ENCODE measurements at places on chromosomes 11 and 22.

GRCh38 chr11:92304271-92304670 lies 79.7 kb downstream of the FAT3 start:
- no peak for DNase-seq

GRCh38 chr11:62879235-62879978 lies 1.3 kb upstream of the SLC3A2 start:
- DNase-seq, result no peak

DNA sequence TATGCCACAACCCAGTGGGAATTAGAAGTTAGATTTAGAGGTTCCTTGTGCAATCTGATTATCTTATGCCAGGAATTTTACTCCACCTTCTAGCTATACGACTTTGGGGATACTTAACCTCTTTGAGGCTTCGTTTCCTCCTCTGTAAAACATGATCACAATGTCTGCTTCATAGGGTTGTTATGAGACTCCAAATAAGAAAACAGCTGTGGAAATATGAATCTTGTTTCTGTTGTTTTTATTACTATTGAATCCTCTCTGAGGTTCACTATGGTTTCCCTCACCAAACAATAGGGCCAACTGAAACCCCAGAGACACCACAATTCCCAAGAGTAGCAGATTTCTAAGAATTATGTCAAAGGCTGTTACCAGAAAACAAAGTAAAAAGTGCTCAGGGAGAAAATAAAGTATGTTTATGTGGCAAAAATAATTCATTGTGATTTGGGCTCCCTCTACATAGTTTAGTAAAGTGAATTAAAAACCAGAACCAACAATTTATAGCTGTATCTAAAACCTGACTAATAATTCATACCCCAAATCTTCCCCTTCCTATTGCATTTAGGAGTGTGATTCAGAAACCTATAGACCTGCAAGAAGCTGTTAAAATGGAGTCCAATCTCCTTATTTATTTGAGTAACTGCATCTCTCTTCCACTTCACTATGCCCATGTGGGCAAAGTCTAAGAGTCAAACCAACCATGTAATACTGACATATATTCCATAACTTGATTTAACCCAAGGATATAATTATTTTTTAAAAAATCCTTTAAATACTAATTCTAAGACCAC lies 38.4 kb downstream of the AMBRA1 start:
- DNase-seq, result no peak

DNA sequence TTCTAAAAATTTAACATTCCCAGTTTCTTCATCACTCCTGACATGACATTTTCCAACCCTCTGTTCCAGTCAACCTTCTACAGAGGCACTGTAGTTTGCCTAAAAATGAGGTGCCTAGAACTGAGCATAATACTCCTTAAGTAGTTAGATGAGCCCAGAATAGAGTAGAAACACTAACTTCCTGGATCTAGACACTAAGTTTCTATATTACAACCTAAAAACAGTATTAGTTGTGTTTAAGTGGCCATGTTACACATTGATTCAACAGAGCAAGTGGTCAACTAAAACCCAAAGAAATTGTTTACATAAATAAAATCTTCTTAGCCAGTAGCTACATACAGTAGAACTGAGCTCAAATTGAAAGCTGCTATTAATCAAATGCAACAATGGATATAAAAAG lies 1.3 kb downstream of the HPS5 start:
- DNase-seq, result no peak

GRCh38 chr11:65651589-65652510 lies 10.9 kb downstream of the RELA start:
- no peak for DNase-seq

DNA sequence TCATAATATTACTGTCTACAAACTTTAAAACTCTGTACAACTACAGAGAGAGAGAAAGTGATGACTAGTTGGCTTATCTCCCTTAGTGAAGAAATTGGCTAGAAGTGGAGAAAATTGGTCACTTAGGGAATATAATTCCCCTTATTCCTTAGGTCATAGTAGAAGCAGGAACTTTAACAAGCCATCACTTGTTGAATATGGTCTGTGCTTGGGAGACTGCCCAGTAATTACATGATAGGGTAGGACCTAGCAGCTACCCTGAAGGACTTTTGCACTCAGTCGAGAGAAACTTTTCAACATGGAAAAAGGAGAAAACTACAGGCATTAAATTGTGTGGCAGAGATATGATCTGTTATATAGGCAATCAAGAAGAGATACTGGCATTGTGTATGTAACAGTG lies 576.5 kb upstream of the CCDC90B start:
- DNase-seq, result no peak

- DNase-seq, result no peak
Observed at GRCh38 chr11:330694-331357, 10.2 kb upstream of the IFITM3 start.

- DNase-seq, result no peak
Observed at GRCh38 chr11:102883141-102883540, 8.4 kb upstream of the MMP12 start.

- no peak for DNase-seq
Observed at GRCh38 chr11:20131788-20132666, 28.2 kb downstream of the DBX1 start.

GRCh38 chr11:34064291-34064690 lies 12.8 kb downstream of the CAPRIN1 start:
- DNase-seq, result no peak

- no peak for DNase-seq
Observed at GRCh38 chr11:25838918-25839625, 492.9 kb upstream of the ANO3 start.

GRCh38 chr11:60252213-60253108 lies 9.5 kb upstream of the MS4A4E start:
- no peak for DNase-seq

DNA sequence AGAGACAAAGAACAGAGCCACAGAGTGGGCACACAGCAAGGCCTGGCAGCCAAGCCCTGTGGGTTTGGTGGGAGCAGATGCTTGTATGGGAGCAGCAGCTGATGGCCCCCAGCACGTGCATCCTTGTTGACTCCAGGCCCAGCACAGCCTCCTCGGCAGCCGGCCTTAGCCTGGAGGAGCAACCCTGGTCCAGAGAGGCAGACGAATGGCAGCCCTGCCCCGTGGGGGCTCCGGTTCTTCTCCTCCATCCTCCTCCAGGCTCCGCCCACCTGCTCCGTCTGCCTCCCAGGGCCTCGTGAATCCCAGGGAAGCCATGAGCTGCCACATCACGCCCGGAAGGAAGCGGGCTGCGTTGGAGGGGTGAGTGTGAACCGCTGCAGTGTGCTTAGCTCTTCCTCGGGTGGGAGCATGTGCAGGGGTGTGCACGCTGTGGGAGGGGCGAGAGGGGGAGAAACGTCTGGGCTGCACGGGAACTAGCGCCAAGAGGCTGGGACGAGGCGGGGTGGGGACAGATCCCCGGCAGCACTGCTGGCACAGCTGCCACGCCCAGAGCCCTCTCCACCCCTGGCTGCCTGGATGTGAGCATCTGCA lies 36.3 kb upstream of the JAM3 start:
- no peak for DNase-seq

GRCh38 chr11:130814440-130815096 lies 101.7 kb downstream of the SNX19 start:
- no peak for DNase-seq

- DNase-seq, result no peak
Observed at GRCh38 chr11:92865352-92865751, 104.1 kb upstream of the MTNR1B start.

DNA sequence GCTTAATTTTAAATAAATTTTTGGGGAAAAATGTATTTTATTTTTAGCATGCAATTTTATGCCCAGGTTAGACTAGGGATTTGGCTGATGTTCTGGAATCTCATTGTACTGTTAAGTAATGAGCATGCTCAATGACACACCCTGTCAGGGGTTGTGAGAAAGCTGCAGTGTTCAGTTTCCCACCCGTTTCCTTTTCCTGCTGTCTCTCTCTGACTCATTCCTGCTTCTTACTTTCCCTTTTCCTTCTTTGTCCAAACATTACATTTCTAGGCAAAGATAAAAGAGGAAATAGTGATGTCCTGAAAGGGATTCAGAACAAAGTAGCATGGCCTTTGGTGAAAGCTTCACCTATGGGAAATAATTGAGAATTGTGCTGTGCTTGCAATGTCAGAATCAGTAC lies 22.7 kb downstream of the OOSP3 start:
- DNase-seq, result no peak

DNA sequence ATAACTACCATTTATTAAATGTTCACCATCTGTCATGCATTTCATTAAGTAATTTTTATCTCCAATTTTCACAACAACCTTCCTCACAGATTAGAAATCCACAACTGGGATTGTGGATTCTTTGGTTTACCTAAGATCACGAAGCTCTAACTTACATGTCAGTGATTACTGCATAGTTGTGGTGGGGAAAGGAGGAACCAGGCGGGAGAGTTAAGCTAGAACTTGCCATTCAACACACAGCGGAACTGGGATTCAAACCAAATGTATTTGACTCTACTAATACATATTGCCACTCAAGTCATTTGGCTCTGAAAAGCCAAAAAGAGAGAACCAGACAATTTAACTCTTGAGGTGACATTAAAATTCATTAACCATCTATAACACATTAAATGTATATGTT lies 10.4 kb upstream of the LAYN start:
- no peak for DNase-seq

GRCh38 chr11:76008474-76008873 lies 193.5 kb downstream of the UVRAG start:
- DNase-seq, result no peak

GRCh38 chr11:56089697-56090096 lies 3.4 kb upstream of the OR8I2 start:
- no peak for DNase-seq

DNA sequence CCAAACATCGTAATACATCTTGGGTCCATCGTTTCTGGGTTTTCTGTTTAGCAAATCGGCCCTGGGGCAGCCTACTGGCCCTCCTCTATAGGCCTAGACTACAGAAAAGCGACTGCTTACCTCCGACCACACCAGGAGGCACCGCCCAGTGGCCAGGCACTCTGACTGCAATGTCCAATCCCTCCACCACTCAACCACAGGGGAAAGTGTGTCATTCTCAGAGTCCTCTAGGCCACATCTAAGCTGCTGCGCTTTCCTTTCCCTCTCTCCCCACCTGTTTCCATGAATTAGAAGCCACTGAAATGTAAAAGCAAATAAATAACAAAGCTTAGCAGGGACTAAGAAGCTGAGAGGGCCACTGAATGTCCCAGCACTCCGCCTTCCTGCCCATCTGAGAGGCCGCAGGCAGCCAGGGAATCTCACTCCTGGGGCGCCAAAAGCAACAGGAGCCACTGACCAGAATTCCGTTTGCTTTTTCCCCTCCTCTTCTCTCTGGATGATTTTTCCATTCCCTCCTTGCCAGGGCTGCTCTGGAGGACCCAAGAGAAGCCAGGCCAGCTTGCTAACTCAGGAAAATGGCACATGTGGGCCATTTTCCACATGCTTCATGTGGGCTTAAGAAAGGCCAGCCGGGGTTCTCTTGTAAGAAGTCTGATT lies 50.1 kb upstream of the FLI1 start:
- DNase-seq, result no peak

- DNase-seq, result no peak
Observed at GRCh38 chr11:69904974-69905535, 85.8 kb upstream of the FGF3 start.

All from NCI-H748 treated with DMSO at 0.1 percent for 48 hours (cell line).